ENCODE measurements at places on chromosomes 4 and X.
A peak's percentile ranks its signal among the peaks of the same experiment; 100 is the strongest.

GRCh38 chr4:52711834-52712250 is 39.4 kb downstream of the ERVMER34-1 start:
- no peak for DNase-seq

DNA sequence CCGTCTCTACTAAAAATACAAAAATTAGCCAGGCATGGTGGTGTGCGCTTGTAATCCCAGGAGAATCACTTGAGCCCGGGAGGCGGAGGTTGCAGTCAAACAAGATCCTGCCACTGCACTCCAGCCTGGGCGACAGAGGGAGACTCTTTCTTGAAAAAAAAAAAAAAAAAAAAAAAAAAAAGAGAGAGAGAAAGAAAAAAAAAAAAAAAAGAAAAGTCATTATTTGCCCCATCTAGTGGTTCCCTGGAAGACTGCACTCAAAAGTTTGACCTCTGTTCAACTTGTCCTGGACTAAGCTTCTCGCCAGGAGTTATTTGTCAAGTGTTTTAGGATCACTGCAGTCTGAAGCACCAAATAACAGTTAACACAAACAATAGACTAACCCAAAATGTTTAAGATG is 45.3 kb upstream of the KCTD8 start:
- no peak for DNase-seq

DNA sequence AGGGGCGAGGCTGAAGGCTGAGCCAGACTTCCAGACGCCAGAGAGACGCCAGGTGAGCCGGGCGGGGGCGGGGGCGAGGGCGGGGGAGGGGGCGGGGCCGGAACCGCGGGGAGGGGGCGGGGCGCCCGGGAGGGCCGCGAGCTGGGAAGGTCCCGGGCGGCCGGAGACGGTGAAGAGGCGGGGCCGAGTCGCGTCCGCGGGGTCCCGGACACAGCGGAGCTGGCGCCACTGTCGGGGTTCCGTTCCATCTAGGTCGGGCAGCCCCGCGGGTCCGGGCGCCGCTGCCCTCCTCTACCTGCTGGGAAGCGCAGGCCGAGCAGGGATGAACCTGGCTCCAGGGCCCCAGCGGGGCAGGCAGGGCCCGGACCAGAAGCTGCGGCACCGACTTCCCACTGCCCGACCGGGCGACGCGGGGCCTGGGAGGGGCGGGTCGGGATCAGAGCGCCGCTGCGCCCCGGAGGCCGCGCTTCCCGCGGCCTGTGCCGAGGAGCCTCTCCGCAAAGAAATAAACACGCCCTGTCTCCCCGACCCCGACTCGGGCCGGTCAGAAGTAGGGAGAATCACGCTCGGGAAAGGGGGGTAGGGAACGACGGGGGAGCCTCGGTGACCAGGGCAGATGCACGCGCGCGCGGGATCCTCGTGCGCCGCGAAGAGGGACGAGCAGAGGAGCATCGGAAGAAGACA is 10.6 kb downstream of the HMX1 start:
- no peak for DNase-seq

GRCh38 chr4:56821381-56822243 is at the start of gene SPINK2:
SPINK2 (minus strand) TSS chr4:56821701; CDS start chr4:56821662, 39 bp downstream.
- peak; percentile 44 for DNase-seq

- no peak for DNase-seq
Measured at GRCh38 chr4:10354225-10354624, 103.0 kb downstream of the ZNF518B start.

- no peak for DNase-seq
Measured at GRCh38 chr4:2843941-2844584, 419 bp downstream of the ADD1 start.

DNA sequence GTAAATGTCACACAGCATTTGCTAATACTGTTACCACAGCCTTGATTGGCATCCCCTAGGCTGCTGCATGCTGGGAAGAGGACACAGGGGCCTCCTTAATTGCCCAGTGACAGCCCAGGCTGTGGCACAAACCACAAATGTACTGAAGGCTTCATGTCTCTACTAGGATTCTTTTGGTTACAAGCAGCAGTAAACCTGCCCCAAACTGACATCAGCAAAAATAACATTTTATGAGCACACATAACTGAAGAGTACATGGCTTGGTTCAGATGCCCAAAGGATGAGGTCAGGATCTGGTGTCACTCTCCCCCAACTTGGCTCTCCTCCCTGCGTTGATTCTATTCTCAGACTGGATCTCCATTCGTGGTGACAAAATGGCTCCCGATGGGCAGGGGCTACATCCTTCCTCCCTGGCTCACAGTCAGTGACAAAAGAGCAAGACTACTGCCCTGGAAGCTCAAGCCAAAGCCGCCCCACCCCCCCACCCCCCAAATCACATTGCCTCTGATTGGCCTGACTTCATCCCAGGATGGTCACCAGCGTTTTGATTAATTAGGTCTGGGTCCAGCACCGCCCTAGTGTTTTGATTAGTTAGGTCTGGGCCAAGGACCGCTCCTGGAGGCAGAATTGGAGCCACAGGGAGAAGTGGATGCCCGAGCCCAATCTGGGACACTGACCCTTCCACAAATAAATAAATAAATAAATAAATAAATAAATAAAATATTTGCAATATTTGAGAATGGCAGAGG is 180.5 kb upstream of the RBPJ start:
- DNase-seq: no peak

DNA sequence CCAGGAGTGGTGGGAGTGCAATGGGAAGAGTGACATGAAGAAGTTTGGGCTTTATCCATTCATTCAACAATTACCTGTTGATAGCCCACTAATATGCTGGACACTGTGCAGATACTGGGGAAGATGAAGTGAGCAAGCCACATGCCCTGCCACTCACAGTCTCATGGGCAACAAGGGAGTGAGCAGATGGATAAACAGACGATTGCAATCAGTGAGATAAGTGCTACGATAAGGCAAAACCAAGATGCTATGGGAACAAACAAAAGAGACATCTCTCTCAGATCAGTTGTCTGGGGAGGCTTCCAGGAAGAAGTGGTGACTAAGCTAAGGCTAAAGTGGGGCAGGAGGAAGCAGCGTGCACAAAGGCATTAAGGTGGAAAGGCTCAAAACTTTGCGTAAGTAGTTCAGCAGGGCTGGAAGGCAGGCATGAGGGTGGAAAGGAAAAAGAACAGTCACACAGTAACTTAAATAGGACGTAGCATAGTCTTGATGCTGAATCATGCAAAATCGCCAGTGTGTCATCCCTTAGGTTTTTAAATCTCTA is 31.7 kb downstream of the GAB3 start:
- DNase-seq: peak; percentile 45

DNA sequence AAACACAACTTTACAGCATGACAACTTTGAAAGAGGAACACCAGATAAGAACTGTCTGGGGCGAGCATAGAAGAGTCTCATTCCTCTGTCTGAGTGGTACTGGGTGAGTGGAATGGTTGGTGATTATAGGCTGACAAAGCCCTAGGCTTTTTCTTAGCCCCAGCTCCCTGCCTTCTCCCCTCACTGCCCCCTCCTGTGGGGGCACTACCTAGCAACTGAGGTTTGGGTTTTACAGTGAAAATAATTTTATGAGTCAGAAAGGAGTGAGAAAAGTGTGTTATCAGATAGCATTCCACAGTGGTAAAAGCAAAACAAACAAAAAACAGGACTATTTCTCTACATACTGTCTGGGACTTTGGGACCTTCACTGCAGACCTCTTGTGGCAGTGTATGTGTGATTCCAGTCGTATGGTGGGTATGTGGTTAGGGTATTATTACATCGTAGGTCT is 10.5 kb upstream of the TMEM165 start:
- DNase-seq: no peak

GRCh38 chr4:30719454-30720020 is 632 bp upstream of the PCDH7 start:
- DNase-seq: no peak
